ENCODE measurements at places on chromosomes 1 and 21.

DNA sequence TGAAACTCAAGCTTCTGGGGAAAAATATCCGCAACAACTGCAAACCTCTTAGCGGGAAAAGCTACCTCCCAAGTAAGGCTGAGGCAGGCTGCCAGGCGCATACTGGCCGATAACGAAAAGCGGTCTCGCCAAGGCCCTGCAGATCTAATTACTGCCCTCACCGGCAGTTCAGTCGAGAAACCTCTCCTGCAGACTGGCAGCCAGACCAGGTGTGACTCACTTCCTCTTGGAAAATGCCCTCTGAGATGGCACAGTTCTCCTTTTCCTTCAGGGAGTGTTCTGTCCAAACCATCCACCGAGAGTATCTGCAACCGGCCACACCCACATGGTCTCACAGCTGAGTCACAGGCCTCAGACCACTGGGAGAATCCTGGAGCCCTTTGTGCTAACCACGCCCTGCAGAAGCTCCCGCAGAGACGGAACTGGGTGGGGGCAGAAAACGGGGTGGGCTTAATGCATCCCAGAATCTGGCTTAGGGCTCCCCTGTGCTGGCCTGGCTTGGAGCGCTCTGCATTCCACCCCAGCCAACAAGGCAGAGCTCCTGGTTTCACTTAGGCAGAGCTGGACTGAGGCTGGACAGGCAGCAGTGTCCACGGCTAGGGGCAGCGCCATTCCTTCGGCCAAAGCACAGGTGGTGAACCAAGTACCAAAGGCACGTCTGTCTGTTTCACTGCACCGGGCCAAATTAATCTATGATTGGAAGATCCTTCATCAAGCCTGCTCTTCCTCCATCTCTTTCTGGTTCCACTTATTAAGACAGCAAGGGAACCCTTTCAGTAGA, 1.2 kb downstream of the S100A10 start:
- peak; percentile 98 for DNase-seq

DNA sequence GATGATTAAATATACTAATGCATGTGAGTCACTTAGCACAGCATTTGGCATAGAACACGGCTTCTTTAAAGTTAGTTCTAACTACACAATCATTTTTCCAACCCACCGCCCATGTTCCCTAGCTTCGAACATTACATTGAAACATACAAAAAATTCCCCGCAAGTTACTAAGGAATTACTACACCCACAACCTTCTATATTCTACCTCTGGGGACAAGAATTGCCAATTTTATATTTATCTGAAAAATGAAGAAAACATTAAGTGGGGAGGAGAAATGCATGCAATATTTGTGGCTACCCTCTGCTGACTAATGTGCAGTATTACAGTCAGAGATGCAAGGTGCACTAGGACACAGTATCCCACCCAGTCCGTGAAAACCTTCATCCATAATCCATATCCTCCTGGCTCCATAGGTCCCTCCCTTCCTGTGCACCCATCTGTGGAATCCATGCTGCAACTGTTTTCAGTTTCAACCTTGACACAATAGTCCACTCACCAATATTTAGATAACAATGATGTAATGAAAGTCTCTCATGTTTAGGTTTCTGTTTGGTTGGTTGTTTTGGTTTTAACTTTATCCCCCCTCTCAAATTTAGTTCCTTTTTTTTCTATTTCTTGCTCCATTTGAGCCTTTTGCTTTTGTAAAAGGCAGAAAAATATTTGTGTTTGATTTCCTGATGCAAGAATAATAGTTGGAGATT, 31.6 kb downstream of the RGS5 start:
- no peak for DNase-seq

- no peak for DNase-seq
These were observed 29.0 kb downstream of the ETS2 start for GRCh38 chr21:38834725-38835124.

GRCh38 chr1:154862907-154863306, 7.2 kb downstream of the KCNN3 start:
- DNase-seq: no peak

- DNase-seq: no peak
These were observed 134.4 kb downstream of the LEPR start for GRCh38 chr1:65554829-65555228.

DNA sequence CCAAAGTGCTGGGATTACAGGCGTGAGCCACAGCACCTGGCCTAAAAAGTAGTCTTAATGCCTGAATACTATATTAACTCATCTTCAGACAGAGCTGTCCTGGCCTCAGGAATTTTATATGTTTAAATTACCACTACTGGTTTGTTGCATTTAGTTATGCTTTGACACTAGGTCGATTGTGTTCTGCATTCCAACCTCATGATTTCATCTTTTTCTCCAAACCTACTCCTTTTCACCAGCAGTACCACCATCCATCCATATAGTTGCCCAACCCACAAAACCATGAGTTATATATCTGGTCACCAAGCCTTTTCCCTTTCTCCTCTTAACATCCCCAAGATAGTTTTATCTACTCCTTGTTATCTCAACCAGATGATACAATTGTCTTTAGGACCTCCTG, 22.6 kb downstream of the FMO5 start:
- no peak for DNase-seq

GRCh38 chr1:88284666-88285366, 399.3 kb upstream of the PKN2 start:
- DNase-seq: no peak

DNA sequence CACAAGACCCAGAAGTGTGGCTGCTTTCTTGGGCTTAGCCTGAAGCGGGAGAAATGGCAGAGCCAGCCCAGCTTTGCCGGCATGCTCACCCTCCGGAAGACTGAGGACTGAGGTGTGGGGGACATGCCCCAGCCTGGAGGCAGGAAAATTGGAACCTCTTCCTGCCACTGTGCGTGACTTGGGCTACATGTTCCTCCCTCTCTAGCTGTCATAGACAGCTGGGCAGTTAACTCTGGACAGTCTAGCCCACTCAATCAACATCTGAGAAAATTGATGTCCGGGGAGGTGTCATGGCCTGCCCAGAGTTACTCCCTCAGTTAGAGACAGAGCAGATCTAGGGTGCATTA, 59.7 kb downstream of the UBE2T start:
- no peak for DNase-seq

- DNase-seq: no peak
These were observed 5.3 kb downstream of the DISP3 start for GRCh38 chr1:11484321-11484655.

- no peak for DNase-seq
These were observed 288.7 kb downstream of the NUF2 start for GRCh38 chr1:163610486-163610885.

GRCh38 chr1:155173478-155174323, at the start of gene TRIM46:
TRIM46 (plus strand) TSS chr1:155173849; CDS start chr1:155173967, 118 bp downstream.
- peak; percentile 33 for DNase-seq

DNA sequence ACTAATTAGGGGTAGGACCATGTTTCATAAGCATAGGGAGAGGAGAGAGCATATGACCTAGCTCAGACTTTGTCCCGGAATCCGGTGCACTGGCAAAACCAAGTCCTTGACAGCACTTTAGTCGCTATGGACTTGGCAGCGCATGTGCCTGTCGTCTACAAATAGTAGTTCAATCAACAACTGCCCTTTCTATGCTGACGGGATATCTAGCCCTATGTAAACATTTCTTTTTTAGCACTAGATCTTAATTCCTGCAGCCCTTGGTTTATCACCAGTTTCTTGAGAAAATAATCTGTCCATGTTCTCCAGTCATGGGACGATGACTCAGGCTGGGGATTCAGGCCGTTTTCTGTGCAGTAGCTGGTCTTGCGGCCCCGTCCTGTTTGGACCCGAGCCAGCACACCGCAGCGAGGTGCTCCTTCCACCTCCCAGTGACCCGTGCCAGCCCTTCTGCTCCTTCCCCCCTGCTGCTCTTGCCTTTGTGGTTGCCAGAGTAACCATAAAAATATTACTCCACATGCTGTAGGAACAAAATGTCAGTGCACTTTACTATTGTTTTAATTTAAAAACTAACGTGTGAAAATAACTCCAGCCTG, 8.6 kb upstream of the MT1HL1 start:
- DNase-seq: peak; percentile 12

GRCh38 chr1:215987092-215987875, 420.2 kb downstream of the KCTD3 start:
- DNase-seq: no peak

DNA sequence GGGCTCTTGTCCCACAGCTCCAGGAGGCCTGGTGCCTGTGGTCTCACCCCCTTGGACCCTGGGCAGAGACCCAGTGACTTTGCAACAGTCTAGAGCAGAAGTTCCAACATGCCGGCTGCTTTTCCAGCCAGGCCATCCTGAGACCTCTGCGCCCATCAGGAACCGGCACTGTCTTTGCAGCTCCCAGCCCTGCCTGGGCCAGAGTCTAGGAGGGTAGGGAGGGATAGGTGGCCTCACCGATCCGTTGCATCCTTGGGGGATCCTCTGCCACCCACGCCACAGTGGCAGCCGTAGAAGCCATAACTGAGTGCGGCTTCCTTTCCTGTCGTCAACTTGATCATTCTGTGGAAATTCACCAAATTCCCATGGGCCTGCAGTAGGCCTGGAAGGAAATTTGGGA, 1.3 kb downstream of the PLA2G2A start:
- DNase-seq: no peak

GRCh38 chr1:98698625-98699024, 37.1 kb downstream of the SNX7 start:
- no peak for DNase-seq

DNA sequence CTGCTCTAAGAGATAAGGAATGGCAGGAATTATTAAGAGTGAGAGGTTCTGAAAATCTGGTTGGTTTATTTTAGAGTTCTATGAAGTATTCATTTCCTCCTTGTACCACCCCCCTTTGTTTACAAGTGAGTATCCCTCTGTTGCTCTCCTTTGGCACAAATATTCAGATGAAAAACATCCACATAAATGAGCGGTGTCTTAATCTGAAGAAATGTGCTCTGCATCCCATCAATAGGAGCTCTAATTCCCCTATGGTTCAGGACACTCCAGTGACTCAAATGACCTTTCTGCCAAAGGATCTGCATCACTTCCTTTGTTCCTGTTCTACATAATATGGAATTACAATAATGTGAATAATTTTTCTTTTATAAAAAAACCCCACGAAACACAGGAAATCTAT, 16.6 kb downstream of the DDAH1 start:
- DNase-seq: no peak

DNA sequence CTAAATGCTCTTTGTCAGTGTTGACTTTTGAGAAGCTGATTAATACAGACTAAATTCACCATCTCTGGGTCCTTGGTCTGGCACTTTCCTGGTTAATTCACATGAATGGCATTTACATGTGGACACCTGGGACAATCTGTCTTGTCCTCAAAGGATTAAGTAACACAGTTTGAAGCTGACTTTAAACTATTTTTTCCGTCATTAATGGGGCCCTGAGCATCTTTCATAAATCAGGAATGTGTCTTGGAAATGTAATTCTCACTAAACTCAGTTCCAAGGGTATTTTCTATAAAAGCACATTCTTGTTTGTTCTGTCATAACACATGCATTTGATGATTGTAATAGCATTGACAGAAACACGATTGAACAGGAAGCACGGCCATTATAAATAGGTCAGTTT, 26.7 kb upstream of the NBL1 start:
- no peak for DNase-seq

GRCh38 chr1:6294890-6295556, 34.1 kb upstream of the GPR153 start:
- no peak for DNase-seq

DNA sequence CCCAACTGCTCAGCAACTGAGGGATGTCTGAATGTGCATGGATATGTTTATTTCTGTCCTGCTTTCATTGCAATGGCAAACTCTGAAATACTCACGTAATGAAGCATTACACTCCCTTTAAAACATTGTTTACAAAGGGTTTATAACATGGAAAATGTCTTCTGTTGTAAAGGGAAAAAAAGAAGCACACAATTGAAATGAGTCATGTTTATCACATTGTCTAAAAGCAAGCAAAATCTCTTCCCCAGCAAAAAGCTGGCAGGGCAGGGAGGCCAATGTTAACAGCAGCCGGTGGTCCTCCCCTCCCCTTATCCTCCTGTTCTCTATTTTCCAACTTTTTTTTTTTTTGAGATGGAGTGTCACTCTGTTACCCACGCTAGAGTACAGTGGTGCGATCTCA, 3.9 kb upstream of the EFNA1 start:
- no peak for DNase-seq

- no peak for DNase-seq
These were observed 129.7 kb downstream of the ATP1B1 start for GRCh38 chr1:169236143-169236542.

DNA sequence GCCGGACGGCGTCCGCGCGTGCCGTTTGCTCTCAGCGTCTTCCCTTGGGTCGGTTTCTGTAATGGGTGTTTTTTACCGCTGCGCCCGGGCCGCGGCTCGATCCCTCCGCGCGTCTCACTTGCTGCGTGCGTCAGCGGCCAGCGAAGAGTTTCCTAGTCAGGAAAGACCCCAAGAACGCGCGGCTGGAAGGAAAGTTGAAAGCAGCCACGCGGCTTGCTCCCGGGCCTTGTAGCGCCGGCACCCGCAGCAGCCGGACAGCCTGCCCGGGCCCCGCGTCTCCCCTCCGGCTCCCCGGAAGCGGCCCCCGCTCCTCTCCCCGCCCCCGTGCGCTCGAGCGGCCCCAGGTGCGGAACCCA, 159.8 kb downstream of the RUNX1 start:
- DNase-seq: no peak

- no peak for DNase-seq
These were observed 1.4 kb upstream of the OR14A16 start for GRCh38 chr1:247825362-247825761.

GRCh38 chr1:157407917-157408525, 144.3 kb downstream of the FCRL5 start:
- no peak for DNase-seq

DNA sequence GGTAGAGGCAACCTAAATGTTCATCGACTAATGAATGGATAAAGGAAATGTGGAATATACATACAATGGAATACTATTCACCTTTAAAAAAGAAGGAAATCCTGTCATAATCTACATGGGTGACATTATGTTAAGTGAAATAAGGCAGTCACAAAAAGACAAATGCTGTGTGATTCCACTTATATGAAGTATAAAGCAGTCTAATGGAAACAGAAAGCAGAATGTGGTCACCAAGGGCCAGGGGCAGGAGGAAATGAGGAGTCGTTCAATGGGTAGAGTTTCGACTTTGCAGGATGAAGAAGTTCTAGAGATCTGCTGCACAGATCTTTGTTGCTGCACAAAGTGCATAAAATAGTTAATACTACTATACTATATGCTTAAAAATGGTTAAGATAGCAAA, 7.8 kb downstream of the DIPK1A start:
- DNase-seq: no peak

DNA sequence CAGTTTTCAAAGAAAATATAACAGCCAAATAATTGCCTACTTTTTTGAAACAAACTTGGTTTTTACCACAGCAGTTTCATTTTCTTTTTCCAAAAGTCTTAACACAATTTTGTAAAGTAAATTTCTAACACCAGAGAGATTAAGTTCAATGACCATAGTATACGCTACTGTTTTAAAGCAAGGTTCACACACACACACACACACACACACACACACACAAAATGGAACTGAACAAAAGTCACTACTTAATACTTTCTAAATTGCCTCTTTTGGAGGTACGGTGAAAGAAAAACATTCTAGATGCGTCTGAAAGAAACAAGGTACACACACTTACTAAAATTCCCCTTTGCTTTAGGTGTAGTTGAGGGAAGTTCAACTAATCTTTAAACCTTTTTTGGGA, 30.1 kb downstream of the C21orf91 start:
- no peak for DNase-seq
